Thyroid gland (tissue), 4 donors: ENCODE measurements at places on chromosomes 2 and 18. TPM values are rescaled to one million over a fixed set of nuclear protein-coding genes. Genes with fewer than 3 reads are reported as not detected.
A peak's percentile ranks its signal among the peaks of the same experiment; 100 is the strongest.

MARCO gene
- 1.6 TPM for total RNA-seq

RAB6C gene
- 0.11 TPM for total RNA-seq

EFHD1 gene
- total RNA-seq, result 15.1 TPM

PRKAG3 gene
- total RNA-seq, result not detected

FOXD4L1 gene
- total RNA-seq, result not detected

CNRIP1 gene
- total RNA-seq, result 2.5 TPM

CAPN10 gene
- total RNA-seq, result 19.3 TPM

NXPH2 gene
- total RNA-seq, result not detected

L3MBTL4 gene
- total RNA-seq, result 29.2 TPM

MERTK gene
- 31.3 TPM for total RNA-seq

BUB1 gene
- total RNA-seq, result 0.94 TPM

LINC00305 gene
- total RNA-seq, result not detected

DNA sequence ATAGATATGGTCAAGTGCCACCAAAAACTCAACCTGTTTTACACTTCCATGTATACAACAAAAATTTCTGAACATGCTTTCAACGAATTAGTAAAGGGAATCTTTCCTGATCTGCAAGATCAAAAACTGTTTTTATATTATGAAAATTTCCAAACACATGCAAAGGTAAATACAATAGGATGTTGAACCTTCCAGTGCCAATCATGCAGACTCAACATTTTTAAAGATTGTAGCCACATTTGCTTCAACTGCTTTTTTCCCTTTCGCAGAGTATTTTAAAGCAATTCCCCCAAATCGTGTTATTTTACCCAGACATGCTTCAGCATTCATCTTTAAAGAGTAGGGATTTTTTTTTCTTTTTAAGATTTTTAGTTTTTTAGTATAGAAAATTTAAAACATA is 40.3 kb downstream of the UBR3 start:
- no peaks in the 10 kb centered on the region for H3K36me3 ChIP-seq
- no peak for DNase-seq
- H3K4me3 ChIP-seq, result no peak overlapping the region
- H3K27me3 ChIP-seq, result no peaks in the 10 kb centered on the region
- peaks cover 7% of the 10 kb centered on the region for H3K4me1 ChIP-seq
- no peak overlapping the region for H3K27ac ChIP-seq

GRCh38 chr2:68295516-68295915 is 24.2 kb downstream of the CNRIP1 start:
- H3K4me1 ChIP-seq, result no peaks in the 10 kb centered on the region
- H3K27ac ChIP-seq, result no peak overlapping the region
- no peak for DNase-seq
- H3K27me3 ChIP-seq, result no peaks in the 10 kb centered on the region
- no peaks in the 10 kb centered on the region for H3K36me3 ChIP-seq
- no peak overlapping the region for H3K4me3 ChIP-seq

- H3K27ac ChIP-seq, result peak overlapping the region; percentile 24
- DNase-seq, result no peak
- H3K4me3 ChIP-seq, result no peak overlapping the region
- peaks cover 8% of the 10 kb centered on the region for H3K4me1 ChIP-seq
Observed at GRCh38 chr2:23617811-23618215, 232.8 kb downstream of the KLHL29 start.

- DNase-seq, result peak; percentile 91
- H3K4me3 ChIP-seq, result peak overlapping the region; percentile 84
- no peaks in the 10 kb centered on the region for H3K36me3 ChIP-seq
- H3K27ac ChIP-seq, result peak overlapping the region; percentile 36
- no peaks in the 10 kb centered on the region for H3K27me3 ChIP-seq
Observed at GRCh38 chr18:58045242-58046092, 1.4 kb downstream of the NEDD4L start.

GRCh38 chr2:73979686-73980085 is 5.0 kb upstream of the TET3 start:
- no peak overlapping the region for H3K27ac ChIP-seq
- no peaks in the 10 kb centered on the region for H3K36me3 ChIP-seq
- no peaks in the 10 kb centered on the region for H3K27me3 ChIP-seq
- H3K4me3 ChIP-seq, result no peak overlapping the region
- peaks cover 13% of the 10 kb centered on the region for H3K4me1 ChIP-seq

GRCh38 chr2:40914666-40915065 is 462.8 kb upstream of the SLC8A1 start:
- no peaks in the 10 kb centered on the region for H3K36me3 ChIP-seq
- H3K27me3 ChIP-seq, result no peaks in the 10 kb centered on the region
- H3K4me3 ChIP-seq, result no peak overlapping the region
- no peak overlapping the region for H3K27ac ChIP-seq

DNA sequence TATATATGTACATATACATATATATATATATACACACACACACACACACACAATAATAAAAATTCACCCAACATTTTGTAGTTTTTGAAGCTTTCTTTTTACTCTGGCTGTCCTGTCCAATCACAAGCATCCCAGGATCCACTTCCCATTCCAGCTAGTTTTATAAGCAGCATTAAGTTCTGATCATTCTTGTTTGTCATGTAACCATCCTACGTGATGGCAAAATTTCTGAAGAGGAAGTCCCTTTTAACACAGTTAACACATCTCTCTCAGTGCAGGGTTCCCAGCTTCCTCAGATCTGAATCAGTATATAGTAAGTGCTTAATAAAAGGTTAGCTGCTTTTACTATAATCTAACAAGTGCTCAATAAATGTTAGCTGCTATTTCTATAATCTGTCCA is 26.4 kb downstream of the MYOM1 start:
- DNase-seq, result no peak
- H3K27ac ChIP-seq, result no peak overlapping the region

DNA sequence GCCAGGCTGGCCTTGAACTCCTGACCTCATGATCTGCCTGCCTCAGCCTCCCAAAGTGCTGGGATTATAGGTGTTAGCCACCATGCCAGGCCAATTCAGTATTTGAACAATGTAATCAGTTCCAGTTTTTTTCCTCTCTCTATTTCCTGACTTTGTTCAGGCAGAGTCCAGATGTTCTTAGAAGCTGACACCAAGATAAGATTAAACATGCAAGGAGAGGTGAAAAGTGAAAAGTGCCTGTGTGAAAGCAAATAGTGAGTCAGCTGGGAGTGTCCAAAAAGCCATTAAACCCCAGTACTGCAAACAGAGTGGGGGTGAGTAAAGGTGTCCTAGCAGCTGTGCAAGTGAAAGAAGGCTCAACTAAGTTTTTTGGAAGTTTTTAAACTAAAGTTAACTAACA is 231.5 kb downstream of the PTH2R start:
- no peaks in the 10 kb centered on the region for H3K36me3 ChIP-seq
- H3K27ac ChIP-seq, result no peak overlapping the region
- no peaks in the 10 kb centered on the region for H3K4me1 ChIP-seq
- no peaks in the 10 kb centered on the region for H3K27me3 ChIP-seq
- no peak overlapping the region for H3K4me3 ChIP-seq
- no peak for DNase-seq

GRCh38 chr2:66700677-66701066 is 265.7 kb downstream of the MEIS1 start:
- H3K4me1 ChIP-seq, result no peaks in the 10 kb centered on the region
- no peaks in the 10 kb centered on the region for H3K27me3 ChIP-seq
- DNase-seq, result no peak
- H3K27ac ChIP-seq, result no peak overlapping the region
- no peaks in the 10 kb centered on the region for H3K36me3 ChIP-seq

- H3K4me1 ChIP-seq, result no peaks in the 10 kb centered on the region
- H3K4me3 ChIP-seq, result no peak overlapping the region
- no peak for DNase-seq
- H3K36me3 ChIP-seq, result no peaks in the 10 kb centered on the region
Observed at GRCh38 chr2:200466425-200467418, 43.1 kb downstream of the KCTD18 start.

DNA sequence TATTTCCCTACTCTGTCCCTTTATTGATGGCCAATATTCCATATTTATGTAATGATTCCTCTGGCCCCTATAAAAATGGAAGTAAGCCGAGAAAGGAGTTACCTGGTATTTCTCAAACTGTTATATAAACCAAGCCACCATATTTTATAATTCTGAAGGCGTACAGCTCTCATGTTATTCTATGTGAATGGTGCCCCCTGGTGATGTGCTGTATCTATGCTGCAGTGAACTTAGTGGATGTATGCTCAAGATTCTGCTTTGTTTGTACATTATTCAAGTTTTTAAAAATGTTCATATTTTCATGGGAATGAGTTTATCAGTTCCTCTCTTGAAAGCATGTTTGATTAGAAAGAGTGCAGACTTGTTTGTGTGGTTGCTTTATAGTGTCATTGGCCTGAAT is 194.5 kb upstream of the LRRTM1 start:
- DNase-seq, result peak; percentile 67
- no peak overlapping the region for H3K27ac ChIP-seq
- no peaks in the 10 kb centered on the region for H3K4me1 ChIP-seq
- no peaks in the 10 kb centered on the region for H3K27me3 ChIP-seq
- H3K4me3 ChIP-seq, result no peak overlapping the region

GRCh38 chr18:77373730-77374445 is 124.2 kb downstream of the GALR1 start:
- no peak for DNase-seq
- no peak overlapping the region for H3K4me3 ChIP-seq
- H3K36me3 ChIP-seq, result no peaks in the 10 kb centered on the region
- no peaks in the 10 kb centered on the region for H3K27me3 ChIP-seq
- no peak overlapping the region for H3K27ac ChIP-seq

DNA sequence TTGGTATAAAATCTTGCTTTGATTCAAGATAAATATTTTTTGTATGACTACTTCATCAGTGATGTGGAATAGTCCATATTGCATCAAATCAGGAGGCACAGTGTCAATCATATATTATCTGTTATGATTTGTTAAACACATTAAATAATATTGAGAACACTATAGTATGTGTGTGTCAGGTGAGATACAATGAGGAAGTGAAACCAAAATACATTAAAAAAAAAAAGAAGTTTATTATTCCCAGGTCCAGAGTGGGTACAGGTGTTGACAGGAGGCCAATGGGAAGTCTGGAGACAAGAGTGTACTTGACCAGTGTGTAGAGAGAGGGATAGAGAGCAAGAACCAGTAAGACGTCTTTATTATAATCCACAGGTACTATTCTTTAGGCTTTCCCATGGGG is 292.6 kb downstream of the FSIP2 start:
- no peak for DNase-seq
- no peaks in the 10 kb centered on the region for H3K27me3 ChIP-seq
- H3K36me3 ChIP-seq, result no peaks in the 10 kb centered on the region
- H3K4me1 ChIP-seq, result no peaks in the 10 kb centered on the region
- H3K4me3 ChIP-seq, result no peak overlapping the region
- no peak overlapping the region for H3K27ac ChIP-seq

- peaks cover 32% of the 10 kb centered on the region for H3K4me1 ChIP-seq
- H3K36me3 ChIP-seq, result no peaks in the 10 kb centered on the region
- H3K27me3 ChIP-seq, result no peaks in the 10 kb centered on the region
Observed at GRCh38 chr2:218005486-218005885, 2.7 kb upstream of the TNS1 start.

GRCh38 chr18:75694292-75694691 is 266.8 kb upstream of the SMIM21 start:
- H3K4me3 ChIP-seq, result no peak overlapping the region
- H3K27me3 ChIP-seq, result no peaks in the 10 kb centered on the region
- no peak for DNase-seq
- H3K36me3 ChIP-seq, result no peaks in the 10 kb centered on the region
- no peak overlapping the region for H3K27ac ChIP-seq
- H3K4me1 ChIP-seq, result no peaks in the 10 kb centered on the region

- H3K4me1 ChIP-seq, result peaks cover 9% of the 10 kb centered on the region
- no peak for DNase-seq
- no peak overlapping the region for H3K27ac ChIP-seq
- no peaks in the 10 kb centered on the region for H3K36me3 ChIP-seq
Observed at GRCh38 chr2:5736050-5736449, 43.9 kb downstream of the SOX11 start.

GRCh38 chr2:171531836-171532450 is 9.7 kb downstream of the CYBRD1 start:
- H3K4me1 ChIP-seq, result peaks cover 83% of the 10 kb centered on the region
- H3K36me3 ChIP-seq, result no peaks in the 10 kb centered on the region
- no peak overlapping the region for H3K4me3 ChIP-seq

DNA sequence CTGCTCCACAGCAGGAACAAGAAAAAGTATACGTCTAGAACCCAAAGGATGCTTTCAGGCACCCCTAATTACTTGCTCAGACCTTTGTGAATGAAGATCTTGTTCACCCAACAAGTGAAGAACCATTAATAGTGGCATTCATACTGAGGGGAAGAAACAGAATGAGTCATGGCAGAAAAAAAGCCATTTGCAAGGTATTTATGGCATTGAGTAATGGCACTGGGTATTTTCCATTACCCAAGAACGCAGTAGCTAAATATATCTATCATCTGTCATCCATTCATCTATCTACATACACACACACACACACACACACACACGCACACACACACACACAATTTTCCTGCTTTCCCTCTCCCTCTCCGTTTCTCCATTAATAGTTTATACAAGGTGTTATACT is 56.4 kb upstream of the XIRP2 start:
- no peak for DNase-seq
- no peaks in the 10 kb centered on the region for H3K4me1 ChIP-seq
- H3K36me3 ChIP-seq, result no peaks in the 10 kb centered on the region
- no peaks in the 10 kb centered on the region for H3K27me3 ChIP-seq
- no peak overlapping the region for H3K27ac ChIP-seq

DNA sequence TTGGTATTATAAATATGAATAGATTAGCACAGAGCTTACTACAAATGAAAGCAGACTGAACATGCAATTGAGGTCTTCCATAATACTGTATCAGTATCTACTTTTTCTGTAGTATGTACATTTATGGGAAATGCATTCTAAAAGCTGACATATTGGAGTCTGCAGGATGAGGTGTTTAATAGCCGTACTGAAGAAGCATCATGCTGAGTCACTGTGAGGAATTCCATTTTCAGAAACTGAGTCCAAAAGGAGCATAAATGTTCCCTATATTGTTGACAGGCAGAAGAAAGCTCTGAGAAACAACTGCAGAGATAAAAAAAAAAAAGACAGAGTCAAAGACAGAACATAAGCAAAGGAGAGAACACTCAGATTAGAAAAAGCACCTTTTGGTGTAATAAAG is 366.7 kb upstream of the SPHKAP start:
- no peaks in the 10 kb centered on the region for H3K27me3 ChIP-seq
- no peak overlapping the region for H3K27ac ChIP-seq
- DNase-seq, result no peak
- no peaks in the 10 kb centered on the region for H3K36me3 ChIP-seq
- no peaks in the 10 kb centered on the region for H3K4me1 ChIP-seq
- no peak overlapping the region for H3K4me3 ChIP-seq

DNA sequence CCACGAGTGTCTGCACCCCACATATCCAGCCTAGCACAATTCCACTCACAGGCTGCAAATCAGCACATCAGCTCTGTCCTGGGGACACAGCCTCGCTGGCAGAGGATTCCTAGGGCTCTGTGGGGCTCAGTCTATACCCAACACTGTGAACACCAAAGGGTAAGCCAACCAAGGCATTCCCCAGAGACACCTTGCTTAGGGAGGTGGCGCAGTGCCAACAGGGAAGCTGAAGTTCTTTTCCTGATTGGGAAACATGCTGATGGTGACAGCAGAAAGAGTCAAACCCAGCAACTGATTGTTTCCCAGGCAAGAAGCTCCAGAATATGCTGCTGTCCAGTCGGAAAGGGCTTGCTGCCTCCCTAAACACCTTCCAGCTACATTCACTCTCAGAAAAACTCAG is 55.8 kb downstream of the TTC32 start:
- DNase-seq, result no peak
- H3K36me3 ChIP-seq, result no peaks in the 10 kb centered on the region
- H3K27me3 ChIP-seq, result no peaks in the 10 kb centered on the region
- no peaks in the 10 kb centered on the region for H3K4me1 ChIP-seq
- no peak overlapping the region for H3K27ac ChIP-seq
